ENCODE measurements at places on chromosomes 1 and 21. TPM values are rescaled to one million over a fixed set of nuclear protein-coding genes. Genes with fewer than 3 reads are reported as not detected.

TMEM50A gene
- 89.0 TPM for total RNA-seq

GABPA gene
- 34.5 TPM for total RNA-seq

FAM163A gene
- not detected for total RNA-seq

HPCA gene
- not detected for total RNA-seq

GRCh38 chr1:7468248-7468647 lies 302.8 kb upstream of the VAMP3 start:
- DNase-seq, result no peak

DNA sequence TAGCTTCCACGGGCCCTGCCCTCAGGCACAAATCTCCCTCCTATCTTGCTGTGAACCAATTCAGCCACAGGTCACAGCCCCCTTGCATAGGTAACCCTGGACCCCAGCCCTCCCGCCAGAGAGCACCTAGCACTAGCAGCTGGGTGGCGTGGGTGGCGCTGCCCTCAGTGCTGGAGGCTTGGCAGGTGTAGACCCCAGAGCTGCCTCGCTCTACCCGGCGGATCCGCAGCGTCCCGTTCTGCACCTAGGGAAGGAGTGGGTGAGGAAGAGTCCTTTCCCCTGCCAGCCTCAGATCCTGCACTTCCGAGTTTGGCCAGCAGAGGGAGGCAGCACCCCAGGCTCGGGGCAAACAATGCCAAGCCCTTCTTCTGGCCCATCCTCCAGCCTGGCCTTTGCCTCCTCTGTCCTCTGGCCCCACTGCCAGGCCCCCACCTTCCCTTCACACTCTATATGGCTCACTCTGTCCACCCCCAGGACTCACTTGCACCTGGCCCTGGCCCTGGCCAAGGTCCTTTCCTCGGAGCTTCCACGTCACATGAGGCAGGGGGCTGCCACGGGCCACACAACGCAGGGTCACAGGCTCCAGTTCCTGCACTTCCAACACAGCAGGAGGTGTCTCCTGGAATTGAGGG lies 9.0 kb downstream of the IGSF9 start:
- DNase-seq, result peak; percentile 77

DNA sequence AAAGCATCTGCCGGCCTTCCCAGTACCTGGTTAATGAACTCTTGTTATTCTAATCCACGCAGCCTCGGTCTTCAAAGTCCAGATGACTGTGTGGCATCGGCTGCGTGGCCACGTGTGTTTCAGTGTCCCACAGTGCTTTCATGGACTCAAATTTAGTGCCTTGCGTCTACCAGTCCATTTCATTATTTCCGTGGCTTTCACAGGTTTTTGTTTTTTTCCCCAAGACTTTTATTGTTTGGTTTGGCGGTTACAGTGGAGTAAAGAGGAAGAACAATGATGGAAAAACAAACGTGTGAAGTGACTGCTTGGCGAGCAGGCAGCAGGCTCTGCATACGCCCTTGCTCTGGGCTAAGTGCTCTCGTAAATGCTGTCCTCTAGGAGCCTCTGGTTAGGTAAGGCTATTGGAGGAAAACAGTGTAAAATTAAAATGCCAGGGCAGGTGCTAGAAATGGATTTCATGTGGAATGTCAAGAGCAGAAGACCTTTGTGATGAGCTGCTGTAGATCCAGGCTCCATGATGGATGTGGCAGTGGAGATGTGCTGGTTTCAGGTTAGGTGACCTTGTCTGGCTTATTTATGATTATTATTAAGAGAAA lies 536.3 kb downstream of the KIF26B start:
- DNase-seq, result no peak

DNA sequence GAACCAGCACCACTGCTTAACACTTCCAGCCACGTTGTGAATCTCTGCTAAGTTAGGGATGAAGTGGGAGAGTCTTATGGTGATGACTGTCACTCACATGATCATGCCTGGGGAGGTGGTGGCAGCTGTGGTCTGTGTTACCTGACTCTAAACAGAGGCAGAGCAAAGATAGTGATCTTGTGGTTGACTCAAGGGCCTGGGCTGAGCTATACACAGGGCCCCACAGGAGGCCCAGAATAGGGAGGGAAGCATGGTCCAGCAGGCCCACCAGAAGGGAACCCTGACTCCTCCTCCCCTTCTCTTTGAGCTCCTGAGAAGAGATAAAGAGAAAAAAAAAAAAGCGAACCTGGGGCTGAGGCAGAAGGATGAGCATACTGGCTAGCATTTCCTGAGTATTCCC lies 55.0 kb downstream of the PLXNA2 start:
- no peak for DNase-seq

- DNase-seq, result no peak
Observed at GRCh38 chr1:98556521-98557158, 104.9 kb upstream of the SNX7 start.

DNA sequence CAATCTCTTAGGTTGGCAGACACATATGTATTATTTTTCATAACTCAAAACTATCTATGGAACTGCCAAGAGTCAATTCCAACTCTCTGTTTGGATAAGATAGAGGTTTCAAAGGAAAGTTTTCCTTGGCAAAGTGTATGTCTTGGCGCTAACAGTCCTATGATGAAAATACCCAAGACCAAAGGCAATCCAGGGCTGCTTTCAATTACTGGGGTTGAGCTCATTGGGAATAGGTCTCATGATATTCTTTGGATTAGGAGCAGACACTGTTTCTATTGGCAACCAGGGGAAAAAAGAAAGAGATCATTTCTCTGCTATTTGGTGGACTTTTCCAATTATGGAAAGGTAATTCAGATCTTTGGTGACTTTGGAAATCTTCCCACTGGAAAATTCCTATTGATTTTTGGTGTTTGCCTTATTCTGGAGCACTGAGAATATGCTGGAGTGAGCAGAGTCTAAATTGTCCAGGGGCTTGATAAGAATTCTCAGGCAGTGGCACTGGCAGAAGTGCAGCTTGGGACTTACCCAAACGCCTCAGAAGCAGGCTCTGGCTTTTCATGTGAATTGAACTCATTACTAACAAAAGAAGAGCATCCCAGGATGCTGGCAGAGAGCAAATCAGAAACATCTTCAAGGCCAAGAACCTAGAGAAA lies 20.4 kb upstream of the PLXNA2 start:
- no peak for DNase-seq

GRCh38 chr1:183711741-183712361 lies 58.7 kb upstream of the APOBEC4 start:
- DNase-seq, result no peak

DNA sequence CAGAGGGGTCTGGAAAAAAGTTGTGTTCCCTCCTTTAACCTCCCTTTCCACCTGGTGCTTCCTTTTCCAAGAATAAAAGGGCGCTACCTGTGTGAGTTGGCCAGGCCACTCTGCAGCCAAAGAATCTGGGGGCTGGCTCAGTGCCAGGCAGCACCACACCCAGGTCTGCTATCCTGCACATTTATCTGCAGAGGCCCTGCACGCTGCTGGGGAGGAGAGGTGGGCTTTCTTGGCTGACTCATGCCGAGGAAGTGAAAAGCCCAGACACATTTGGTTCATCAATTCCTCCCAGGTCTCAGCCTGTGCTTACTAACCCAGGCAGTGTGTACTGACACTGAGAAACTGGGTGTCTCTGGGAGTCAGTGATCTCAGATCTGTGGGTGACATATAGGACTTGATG lies 79.8 kb upstream of the F3 start:
- DNase-seq, result no peak

Data from naive thymus-derived CD8-positive, alpha-beta T cell (primary cell).